ENCODE measurements at places on chromosomes 16 and 17. TPM values are rescaled to one million over a fixed set of nuclear protein-coding genes. Genes with fewer than 3 reads are reported as not detected.

DNA sequence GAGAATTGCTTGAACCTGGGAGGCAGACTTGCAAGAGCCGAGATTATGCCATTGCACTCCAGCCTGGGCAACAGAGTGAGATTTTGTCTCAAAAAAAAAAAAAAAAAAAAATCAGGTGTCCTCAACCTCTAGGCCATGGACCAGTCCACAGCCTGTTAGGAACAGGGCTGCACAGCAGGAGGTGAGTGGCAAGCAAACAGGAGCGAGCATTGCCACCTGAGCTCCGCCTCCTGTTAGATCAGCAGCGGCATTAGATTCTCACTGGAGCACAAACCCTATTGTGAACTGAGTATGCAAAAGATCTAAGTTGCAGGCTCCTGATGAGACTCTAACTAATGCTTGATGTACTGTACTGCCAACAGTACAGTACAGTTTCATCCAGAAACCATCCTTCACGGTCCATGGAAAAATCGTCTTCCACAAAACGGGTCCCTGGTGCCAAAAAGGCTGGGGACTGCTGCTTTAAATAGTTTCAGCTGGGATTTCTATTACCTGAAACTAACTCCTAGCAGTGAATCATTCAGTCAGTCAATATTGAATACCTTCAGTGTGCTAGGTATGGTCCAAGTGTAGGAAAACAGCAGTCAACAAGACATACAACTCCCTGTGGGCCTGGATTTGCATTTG lies 56.3 kb upstream of the DHX40 start:
- no peak for DNase-seq

DNA sequence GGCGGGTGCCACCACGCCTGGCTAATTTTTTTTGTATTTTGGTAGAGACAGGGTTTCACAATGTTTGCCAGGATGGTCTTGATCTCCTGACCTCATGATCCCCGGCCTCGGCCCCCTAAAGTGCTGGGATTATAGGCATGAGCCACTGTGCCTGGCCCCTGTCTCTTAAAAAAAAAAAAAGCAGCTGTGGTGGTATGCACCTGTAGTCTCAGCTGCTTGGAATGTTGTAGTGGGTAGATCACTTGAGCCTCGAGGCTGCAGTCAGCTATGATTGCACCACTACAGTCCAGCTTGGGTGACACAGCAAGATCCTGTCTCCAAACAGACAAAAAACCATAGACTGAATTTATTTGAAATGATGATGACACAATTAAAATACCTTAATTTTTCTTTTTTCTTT lies 24.3 kb downstream of the CDK12 start:
- no peak for DNase-seq

DNA sequence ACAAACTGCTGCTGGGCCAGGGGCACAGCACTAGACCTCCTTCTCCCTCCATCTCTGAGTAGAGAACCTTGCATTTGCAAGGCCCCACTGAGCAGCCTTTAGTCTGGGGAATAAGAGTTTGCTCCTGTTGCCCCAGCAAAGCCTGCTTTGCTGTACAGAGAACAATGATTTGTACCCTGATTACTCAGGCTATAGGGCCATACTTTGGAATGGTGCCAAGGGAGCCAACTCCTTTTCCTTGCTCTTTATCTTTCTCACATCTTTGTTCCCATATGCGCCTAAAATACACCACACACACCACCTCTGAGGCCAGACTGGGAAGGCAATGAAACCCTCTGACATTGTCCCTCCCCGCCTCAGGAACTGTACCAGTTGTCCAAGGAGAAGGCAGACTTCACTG lies 21.2 kb downstream of the LIG3 start:
- DNase-seq: no peak

GRCh38 chr16:54466233-54466632 lies 179.6 kb upstream of the IRX3 start:
- no peak for DNase-seq

DNA sequence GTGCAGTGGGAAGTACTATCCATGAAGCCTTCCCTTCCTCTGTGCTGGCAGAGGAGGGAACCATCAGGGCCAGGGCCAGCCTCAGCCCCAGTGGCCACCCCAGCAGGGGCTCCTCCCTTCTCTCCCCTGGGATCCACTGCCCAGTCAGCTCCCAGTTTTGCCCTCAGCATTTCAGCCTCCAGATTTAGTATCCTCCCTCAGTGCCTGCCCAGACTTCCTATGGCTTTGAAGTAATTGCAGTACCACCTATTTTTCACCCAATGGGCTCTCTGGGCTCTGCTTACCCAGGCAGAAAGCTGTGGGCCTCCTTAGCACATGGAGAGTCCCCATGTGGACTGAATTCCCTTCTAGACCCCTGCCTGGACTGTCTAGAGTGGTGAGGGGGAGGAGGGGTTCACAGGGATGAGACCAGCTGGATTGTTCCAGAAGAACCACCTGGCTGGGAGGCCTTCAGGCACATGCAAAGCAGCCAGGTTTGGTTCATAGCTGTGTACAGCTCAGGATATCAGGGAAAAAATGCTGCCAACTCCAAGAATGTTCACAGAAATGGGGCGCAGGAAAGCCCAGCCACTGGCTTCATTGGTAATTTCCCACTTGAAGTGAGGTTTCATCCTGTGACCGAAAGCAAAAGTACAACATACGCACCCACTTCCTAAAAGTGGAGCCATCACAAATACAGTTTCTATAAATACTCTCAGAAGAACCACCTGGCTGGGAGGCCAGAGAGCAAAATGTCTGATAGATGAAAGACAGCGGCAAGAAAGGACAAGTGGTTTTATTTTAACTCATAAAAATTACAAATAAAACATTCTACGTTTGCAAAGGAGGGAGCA lies 15.2 kb upstream of the HERPUD1 start:
- DNase-seq: no peak

DNA sequence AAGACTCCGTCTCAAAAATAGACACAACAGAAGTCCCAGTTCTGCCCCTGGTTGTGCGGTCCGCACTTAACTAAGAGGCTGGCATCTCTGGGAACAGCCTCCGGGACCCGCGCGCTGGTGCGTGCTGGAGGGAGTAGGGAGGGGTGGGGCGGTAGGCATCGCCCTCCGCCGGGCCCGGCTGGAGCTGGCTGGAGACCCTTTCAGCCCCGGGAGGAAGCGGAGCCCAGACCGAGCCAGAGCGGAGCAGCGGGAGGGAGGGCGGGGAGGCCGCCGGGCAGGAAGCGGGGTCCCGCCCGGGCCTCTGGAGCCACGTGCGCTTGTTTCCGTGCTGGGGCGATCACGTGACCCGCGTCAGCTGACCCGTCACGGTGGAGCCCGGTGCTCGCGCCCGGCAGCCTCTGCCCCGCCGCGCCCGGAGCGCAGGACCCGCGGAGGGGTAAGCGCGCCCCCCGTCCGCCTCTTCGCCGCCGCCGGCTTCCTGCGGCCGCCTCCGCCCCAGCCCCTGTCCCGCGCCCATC lies at the start of gene WDR81:
TSS of gene WDR81 (plus strand) at position 354 of the 518 bp plus-strand sequence. CDS start 256 bp downstream, outside the sequence.
- peak; percentile 97 for DNase-seq

- no peak for DNase-seq
Observed at GRCh38 chr17:42342242-42343008, 45.8 kb downstream of the STAT3 start.

DNA sequence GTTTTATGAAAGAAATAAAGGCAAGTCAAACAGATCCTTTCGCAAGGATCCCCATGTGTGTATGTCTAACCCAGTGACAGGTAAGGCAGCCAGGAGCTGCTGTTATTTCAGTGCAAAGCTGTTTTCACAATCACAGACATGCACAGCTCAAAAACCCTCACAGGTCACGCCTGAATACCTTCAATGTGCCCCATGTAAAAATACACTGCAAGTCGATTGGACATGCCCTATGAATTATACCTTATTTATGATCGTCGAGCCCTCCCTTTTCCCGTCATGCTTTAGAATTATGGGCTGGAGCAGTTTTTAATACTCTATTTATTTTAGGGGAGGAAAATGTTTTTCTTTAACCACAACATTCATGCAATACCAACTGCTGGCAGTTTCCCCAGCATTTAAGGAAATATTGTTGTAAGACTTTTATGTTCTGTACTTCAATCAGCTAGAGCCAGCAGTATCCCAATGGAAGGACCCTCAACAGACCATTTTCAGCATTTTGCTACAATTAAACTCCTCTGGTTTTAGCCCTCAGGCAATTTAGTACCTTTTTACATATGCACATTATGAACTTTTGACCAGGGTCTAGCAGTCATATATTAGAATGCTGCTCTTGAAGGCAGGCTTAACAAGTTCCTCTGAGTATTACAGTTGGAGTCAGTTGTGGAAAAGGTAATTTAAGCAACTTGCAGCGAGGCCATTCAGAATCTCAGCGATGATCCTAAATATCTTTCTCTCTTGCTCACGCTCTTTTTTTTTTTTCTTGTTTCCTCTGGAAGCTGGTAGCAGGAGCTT lies 362.2 kb downstream of the WWOX start:
- DNase-seq: no peak

GRCh38 chr16:578870-579405 lies 9.2 kb downstream of the PIGQ start:
- peak; percentile 91 for DNase-seq

DNA sequence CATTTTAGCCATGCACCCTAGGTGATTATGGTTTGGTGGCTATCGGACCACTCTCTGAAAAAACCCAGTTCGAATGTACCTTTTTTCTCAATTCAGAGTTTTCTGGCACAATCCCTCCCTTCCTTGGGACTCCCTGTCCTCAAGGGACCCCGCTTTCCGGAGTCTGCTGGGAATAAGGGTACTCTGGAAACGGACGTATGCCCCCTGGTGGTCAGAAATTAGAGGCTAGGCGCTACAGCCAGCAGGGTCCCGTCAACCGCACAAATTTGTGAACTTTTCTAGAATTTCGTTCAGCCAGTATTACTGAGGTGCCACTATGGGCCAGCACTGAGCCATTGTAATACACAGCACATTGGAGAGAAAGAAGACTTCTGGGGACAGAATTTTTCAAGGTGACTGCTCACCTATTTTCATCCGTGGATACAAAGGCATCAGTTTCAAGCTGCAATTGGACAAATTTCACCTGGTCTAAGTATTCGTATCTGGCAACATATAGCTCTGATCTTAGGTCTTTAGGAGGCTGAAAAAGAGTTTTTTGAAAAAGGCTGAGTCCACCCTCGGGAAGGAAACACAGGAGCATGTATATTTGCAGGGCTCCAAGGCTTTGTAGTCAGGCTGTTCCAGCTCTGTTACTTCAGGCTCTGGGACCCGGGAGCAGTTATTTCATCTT lies 27.1 kb upstream of the CRYBA1 start:
- peak; percentile 79 for DNase-seq

DNA sequence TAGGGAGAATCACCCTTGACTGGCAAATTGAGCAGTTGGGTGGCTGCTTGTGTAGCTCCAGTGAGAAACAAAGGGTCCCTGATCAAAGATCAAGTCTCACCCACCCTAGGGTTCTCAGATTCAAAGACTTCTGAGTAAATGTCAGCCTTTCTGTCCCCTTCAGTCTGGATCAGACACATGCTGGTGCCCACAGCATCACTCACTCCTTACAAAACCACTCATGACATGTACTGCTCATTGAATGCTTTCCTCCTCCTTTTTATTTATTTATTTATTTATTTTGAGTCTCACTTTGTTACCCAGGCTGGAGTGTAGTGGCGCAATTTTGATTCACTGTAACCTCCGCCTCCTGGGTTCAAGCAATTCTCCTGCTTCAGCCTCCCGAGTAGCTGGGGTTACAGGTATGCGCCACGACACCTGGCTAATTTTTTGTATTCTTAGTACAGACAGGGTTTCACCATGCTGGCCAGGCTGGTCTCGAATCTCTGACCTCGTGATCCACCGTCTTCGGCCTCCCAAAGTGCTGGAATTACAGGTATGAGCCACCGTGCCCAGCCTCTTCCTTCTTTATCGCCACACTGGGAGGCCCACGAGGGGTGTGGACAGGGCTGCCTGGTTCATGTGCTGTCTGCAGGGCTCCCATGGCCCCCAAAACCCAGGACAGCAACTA lies 462.0 kb upstream of the MAF start:
- DNase-seq: no peak

- no peak for DNase-seq
Observed at GRCh38 chr17:6120351-6120750, 50.2 kb downstream of the WSCD1 start.

DNA sequence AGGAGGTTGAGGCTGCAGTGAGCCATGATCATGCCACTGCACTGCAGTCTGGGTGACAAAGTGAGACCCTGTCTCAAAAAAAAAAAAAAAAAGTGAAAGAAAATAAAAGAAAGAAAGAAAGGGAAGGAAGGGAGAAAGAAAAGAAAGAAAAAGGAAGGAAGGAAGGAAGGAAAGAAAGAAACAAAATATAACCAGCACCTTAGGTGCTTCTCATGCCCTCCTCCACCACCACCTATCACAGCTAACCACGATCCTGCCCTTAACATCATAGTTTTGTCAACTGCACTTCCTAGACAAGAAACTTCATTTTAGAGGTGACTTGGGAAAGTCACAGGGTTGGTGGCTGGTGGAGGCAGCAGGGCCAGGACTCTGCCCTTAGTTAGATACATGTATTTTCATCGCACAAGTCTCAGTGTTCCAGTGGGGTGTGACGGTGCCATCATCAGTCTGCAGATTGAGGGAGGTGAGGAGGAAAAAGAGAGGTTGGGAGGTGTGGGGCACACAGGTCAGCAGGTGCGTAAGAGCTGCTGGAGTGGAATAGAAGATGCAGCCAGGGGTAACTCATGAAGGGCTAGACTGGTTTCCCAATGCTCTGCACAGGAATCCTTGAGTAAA lies 10.0 kb downstream of the SUPT4H1 start:
- peak; percentile 27 for DNase-seq

DNA sequence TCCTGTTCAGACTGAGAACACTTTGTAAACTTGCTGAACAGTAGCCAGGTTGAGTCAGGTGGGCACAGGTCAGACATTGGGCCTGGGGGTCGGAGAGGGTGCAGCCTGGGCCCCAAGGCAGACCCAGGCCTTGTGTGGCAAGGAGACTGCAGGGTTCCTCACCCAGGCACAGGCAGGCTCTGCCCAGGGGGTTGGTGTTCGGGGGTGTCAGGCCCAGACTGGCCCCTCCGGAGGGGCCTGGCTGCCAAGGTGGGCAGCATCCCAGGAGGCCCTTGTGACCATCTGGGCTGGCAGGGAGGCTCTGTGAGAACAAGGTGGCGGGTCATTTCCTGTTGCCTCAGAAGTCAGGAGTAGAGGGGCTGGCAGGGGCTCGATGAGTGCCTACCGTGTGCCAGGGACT lies 585 bp upstream of the MYO15A start:
- no peak for DNase-seq

GRCh38 chr17:81898885-81899284 lies 3.2 kb upstream of the NPB start:
- DNase-seq: no peak

GRCh38 chr17:1649844-1650501 lies at the start of gene RILP:
Gene RILP, minus strand, starts transcription at chr17:1649866. Its CDS starts 62 bp downstream, at chr17:1649804.
- DNase-seq: peak; percentile 95

DNA sequence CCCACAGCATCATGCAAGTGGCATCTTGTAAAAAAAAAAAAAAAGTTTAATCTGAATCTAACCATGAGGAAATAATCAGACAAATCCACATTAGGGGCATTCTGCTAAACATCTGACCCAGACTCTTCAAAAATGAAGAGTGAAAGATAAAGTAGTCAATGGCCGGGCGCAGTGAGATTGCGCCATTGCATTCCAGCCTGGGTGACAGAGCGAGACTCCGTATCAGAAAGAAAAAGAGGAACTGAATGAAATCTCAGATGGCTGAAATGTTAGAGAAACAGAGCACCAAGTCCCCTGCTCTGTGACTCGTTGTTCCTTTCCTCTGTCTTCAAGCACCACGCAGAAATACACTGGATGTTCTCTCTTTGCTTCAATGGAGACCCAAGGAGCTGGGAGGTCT lies 12.7 kb upstream of the RNF135 start:
- peak; percentile 70 for DNase-seq

The SLFN12L gene
- total RNA-seq: 5.1 TPM

The ALOX12B gene
- not detected for total RNA-seq

The WSB1 gene
- total RNA-seq: 360 TPM

The DDX5 gene
- total RNA-seq: 881 TPM

The CACNG3 gene
- total RNA-seq: not detected

The OTOA gene
- 0.90 TPM for total RNA-seq

The KLHL10 gene
- 0.29 TPM for total RNA-seq

The C16orf46 gene
- total RNA-seq: 1.5 TPM

The NUDT21 gene
- 77.2 TPM for total RNA-seq

All from upper lobe of right lung (tissue), 1 donor.